GM03348 (cell line): ENCODE measurements at places on chromosomes 4 and X.

GRCh38 chr4:25783943-25784342 is 78.8 kb downstream of the SEL1L3 start:
- no peak for DNase-seq

DNA sequence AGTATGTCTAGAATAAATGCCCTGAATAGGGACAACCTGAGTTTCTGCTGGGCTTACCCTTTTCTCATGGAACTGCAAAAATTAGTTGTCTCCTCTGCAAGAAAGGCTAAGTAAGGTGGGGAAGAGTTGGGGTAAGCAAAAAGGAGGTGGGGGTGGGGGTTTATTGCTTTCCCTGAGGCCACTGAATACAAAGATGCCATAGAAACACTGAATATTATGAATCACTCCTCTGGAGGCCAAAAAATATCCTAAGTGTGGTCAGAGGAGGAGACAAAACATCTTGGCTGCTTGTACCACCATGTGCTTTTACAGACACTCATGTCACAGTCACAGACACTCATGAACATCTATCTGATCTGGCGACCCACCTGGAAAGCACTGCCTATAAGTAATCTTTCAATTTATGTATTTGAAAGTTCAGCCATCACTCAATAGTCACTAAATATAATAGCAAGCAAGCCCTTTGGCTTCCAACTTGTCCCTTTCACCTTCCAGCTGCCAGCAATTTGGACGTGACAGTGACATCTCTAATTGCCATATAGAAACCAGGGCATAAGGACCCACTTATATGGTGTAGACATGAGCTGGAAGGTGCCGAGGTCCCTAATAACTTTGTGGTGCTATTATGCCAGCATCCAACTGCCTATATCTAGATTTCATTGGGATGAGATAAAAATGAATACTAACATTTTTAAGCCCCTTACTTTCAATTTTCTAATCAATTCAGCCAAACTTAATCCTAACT is 122.7 kb upstream of the CBR4 start:
- DNase-seq = no peak

DNA sequence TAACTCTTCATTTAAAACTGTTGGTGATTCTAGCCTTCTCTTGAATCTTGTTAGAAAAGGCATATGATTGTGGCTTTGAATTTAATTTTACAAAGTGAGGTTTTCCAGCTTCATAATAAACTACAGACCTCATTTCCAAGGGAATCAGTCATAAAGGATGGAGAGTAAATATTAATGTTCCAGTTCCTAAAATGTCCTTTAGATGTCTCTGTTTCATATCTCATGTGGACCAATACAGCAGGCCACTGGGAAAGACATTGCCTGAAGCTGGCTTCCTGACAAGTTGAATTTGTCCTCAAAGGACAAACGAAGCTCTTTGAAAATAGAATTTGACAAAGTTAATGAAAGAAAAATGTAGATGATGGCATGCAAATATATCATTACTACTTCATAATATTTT is 125.4 kb downstream of the ZNF330 start:
- peak; percentile 75 for DNase-seq

- DNase-seq = no peak
Measured at GRCh38 chr4:146269228-146269653, 54.9 kb downstream of the REELD1 start.

DNA sequence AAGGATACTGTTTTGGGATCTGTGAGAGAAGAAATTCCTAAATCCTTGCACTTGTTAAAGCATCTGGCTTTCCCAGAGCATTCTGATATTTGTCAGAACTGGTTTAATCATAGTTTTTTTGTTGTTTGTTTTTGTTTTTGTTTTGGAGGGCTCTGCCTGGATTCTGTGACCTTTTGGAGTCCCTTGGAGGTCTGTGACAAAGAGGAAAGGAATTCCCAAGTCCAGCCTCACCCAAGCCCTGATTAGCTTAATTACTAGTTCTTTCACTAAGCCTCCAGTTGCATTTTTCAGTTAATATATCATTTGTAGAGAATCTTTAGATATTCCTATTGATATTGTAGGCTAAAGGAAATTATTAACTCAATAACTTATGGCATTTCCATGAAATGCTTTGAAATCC is 711 bp downstream of the ACE2 start:
- DNase-seq = no peak

GRCh38 chr4:177214935-177215334 is 94.7 kb upstream of the NEIL3 start:
- peak; percentile 43 for DNase-seq

DNA sequence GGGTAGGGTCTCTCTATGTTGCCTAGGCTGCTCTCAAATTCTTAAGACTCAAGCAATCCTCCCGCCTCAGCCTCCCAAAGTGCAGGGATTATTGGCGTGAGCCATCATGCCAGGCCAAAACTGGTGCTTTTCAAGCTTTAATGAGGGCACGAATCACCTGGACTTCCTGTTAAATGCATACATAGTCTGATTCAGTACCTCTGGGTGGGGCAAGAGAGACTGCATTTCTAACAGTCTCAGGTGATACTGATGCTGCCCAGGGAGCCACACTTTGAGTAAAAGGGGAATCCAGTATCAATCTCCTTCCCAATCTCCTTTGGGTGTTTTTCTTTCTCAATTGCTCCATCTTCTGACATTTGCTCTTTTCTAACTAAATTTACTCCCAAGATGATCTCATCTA is 96.5 kb downstream of the SH3RF1 start:
- DNase-seq = no peak
